ENCODE measurements at places on chromosomes 3 and 15.

GRCh38 chr15:31468911-31469785 is 142.5 kb downstream of the KLF13 start:
- no peak for DNase-seq

GRCh38 chr3:13301286-13301987 is 118.7 kb downstream of the NUP210 start:
- DNase-seq = no peak

- no peak for DNase-seq
These were observed 11.3 kb upstream of the P2RY12 start for GRCh38 chr3:151395806-151396205.

DNA sequence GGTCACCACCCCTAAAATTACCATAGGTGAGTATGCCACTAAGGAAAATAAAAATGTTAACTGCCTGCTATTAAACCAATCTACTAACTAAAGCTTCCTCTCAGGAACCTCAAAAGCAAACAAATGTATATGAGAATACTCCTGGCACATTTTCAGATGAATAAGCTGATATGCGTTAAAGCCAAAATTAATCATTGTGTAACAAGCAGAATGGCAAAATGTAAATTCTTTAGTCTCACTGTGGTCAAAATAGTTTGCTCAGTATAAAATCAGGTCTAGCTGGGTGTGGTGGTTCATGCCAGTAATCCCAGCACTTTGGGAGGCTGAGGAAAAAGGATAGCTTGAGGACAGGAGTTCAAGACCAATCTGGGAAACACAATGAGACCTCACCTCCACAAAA is 53.6 kb downstream of the SUMF1 start:
- DNase-seq = no peak

- DNase-seq = no peak
These were observed 22.5 kb upstream of the SRGAP3 start for GRCh38 chr3:9271903-9272302.

DNA sequence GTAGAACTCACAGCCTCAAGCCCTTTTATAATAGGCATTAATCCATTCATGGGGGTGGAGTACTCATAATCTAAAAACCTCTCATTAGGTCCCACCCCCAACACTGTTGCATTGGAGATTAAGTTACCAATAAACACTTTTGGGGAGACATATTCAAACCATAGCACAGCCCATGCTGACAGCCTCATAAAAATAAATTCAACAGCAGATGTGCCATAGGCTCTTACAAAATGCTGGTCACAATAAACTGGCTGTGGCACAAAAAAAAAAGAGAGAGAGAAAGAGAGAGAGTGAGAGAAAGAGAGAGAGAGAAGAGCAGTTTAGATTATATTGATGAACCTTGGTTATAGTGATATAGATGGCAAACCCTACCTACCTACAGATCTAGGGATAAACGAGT is 1000.9 kb downstream of the TUSC7 start:
- no peak for DNase-seq

GRCh38 chr3:168330983-168331382 is 235.3 kb upstream of the GOLIM4 start:
- DNase-seq = no peak

DNA sequence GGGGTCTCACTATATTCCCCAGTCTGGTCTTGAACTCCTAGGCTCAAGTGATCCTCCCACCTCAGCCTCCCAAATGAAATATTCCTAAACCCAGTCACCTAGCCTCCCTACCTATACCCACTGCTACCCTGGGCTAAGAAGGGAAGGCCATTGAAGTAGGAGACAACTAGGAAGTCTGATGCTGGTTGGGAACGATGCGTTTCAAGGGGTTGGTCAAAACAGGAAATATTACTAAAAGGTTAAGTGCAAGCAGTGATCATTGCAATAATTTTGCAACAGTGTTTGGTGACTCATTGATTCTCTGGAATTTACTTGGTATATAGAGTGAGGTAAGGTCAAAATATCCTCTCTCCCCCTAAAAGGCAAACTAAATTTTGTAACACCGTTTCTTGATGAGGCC is 4.6 kb upstream of the UQCRC1 start:
- no peak for DNase-seq

- no peak for DNase-seq
These were observed 5.1 kb downstream of the PPP1R2 start for GRCh38 chr3:195537995-195538394.

DNA sequence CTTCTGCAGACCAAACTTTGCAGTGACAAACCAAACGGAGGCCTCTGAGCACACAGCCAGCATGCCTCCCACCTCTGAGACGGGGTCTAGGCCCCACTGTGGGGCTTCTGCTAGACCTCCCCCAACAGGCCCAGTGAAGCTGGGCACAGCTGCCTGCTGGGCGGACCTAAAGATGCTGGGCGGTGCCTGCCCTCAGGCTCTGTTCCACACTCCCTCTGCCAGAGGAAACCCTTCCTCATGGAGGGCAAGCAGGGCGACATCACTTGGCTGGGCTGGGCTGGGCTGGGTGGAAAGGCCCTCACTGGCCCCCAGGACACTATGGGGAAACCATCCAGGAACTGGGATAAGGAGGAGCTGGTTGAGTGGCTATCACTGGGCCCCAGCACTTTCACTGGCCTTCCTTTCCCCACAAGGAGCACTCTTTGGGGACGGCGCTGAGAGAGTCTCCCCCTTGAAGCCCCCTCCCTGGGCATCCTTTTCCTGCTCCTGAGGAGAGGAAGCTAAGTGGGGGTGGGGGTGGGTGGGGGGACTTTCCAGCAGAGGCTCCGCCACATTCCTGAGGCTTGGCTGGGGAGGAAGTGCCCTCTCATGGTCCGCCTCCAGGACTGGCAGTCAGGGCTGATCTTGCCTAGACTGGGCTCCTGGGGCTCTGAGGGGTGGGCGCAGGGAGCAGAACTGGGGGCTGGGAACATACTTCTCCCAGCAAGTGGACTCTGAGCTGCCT is 98.1 kb upstream of the HACD2 start:
- no peak for DNase-seq

DNA sequence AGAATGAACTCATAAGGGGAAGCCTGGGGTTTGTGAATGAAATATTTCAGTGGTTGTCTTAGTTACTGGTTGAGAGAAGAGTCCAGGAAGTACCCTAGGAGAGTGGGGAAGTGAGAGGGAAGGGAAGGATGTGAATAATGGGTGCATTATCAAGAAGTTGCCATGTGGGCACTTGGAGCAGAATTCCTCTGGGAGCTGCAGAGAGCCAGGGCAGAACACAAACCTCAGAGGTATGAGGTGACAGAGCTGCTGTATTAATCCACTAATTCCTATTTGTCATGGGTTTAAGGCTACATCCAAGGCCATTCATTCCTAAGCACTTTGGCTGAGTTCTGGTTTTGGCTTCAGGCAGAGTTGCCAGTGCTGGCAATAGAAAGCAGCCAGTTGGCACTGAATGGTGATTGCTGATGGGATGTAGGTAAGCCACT is 29.0 kb downstream of the NDUFB4 start:
- no peak for DNase-seq

DNA sequence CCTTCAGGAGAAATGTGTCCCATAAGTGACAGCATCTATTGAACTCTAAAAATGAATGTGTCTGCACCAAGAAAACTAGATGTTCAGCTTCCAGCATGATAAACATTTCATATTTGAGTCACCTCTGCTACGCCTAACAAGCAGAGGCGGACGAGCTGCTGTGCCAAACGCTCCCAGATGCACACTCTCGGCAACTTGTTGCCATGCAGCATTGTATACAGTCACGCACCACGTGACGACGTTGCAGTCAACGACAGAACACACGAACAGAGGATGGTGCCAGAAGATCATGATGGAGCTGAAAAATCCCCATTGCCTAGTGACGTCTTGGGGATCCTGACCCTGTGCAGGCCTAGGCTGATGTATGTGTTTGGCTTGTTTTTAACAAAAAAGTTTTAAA is 137.5 kb downstream of the XXYLT1 start:
- DNase-seq = peak; percentile 71

DNA sequence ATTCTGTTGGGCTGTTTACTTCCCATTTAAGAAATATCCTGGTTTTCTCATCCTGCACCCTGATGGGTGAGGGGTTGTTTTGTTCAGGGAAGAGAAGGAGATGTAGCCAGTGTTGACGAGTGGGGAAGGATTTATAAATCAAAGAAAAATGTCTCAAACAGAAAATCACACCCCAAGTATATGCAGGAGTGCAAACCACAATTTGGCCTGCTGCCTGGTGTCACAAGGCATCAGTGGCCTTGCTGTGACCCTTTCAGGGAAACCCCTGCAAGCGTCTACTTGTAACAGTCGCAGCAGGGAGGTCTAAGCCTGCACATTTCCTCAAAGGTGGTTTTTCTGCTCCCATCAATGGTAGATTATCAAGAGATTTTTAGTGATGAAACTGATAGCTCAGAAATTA is 132.6 kb upstream of the LRRN1 start:
- DNase-seq = no peak

All from hindlimb muscle (tissue), 1 donor.